Stimulated activated CD4-positive, alpha-beta T cell treated with anti-CD3 and anti-CD28 coated beads, Interleukin-1b, Interleukin-23, amount 100 ng/mL, for 1 hour (primary cell): ENCODE measurements at places on chromosomes 6 and 20.

DNA sequence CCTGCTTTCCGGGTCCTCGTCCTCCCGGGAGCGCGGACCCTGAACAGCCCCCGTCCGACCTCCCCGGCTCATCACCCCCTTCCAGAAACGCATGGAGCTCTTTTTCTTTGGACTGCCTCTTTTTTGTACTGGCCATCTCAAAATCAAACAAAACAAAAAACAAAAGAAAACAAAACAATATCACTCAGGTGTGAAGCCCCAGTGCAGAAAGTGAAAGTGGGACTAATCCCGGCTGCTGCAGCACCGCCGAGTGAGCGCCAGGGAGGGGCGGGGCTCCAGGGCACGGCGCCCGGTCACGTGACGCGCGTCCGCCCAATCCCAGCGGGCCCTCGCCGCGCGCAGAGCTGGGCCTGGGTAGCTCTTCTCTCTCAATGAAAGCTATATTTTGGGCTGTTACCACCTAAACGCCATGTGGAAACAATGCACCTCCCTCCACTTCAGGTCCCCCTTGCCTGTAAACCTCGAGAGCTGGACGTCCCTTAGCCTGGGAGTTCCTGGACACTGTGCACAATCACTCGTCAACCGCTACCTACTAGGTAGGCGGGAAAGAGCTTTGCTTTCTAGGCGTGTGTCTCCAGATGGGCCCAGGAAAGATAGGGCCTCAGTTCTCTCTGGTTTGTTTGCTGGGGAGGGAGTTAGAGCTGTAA, 93.7 kb upstream of the PRDM1 start:
- peak; percentile 72 for DNase-seq

DNA sequence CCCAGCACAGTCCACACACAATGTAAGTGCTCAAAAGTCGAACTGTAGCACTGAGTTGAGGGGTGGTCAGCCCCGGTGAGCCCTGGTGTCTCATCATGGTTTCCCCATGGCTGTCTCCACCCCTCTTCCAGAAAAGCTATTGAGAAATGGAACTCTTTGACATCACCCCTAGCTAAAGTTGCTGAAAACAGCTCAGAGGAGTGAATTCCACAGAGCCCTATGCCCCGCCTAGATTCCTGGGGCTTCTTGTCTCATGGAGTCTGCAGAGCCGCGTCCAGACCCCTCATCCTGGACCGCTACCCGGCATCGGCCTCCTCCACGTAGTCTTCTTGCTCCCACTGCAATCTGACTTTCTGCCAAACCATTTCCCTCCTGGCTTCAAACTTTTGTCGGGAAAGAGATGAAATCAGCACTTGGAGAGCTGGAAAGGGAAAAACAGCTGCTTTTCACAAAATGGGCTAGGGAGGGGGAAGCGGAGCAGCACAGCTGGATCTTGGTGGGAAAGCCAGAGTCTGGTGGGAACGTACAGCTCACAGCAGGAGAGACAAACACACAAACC, 132.2 kb downstream of the SNX5 start:
- DNase-seq = no peak

GRCh38 chr20:51811514-51812128, 9.3 kb upstream of the SALL4 start:
- DNase-seq = no peak

DNA sequence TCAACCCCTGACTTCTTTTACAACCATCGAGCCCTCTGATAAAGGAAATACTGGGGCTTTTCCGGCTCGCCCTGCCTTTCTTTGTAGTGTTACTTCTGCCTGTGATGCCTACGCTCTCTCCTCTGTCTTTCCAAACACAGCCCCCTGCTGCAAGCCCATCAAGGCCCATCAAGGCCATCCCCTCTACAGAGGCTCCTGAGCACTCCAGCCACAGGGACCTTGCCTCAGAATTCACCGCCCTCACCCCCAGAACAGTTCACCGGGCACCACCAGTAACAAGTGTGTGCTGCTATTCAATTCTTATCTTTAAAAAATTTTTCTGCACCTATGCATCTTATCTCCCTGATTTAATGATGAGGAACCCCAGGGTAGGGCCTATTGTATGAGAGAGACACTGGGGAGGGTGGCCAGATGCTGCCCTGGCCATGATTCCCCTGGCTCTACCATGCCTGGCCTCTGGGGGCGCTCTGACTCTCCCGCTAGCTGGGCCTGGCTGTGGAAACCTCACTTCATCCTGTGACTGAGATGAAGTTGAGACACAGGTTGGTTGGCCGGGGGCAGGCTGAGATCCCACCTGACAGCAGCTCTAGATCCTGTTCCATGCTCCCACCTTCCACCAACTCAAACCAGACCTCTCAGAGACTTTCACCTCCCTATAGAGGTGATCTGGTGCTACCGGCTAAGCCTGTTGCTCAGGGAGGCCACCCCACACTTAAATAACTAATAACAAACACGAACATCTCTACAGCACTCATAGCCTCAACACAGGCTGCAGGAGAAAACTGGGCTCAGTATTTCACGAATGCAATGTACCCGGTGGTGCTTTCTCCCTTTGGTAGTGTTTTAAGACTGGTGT, 19.2 kb upstream of the GLP1R start:
- peak; percentile 18 for DNase-seq

DNA sequence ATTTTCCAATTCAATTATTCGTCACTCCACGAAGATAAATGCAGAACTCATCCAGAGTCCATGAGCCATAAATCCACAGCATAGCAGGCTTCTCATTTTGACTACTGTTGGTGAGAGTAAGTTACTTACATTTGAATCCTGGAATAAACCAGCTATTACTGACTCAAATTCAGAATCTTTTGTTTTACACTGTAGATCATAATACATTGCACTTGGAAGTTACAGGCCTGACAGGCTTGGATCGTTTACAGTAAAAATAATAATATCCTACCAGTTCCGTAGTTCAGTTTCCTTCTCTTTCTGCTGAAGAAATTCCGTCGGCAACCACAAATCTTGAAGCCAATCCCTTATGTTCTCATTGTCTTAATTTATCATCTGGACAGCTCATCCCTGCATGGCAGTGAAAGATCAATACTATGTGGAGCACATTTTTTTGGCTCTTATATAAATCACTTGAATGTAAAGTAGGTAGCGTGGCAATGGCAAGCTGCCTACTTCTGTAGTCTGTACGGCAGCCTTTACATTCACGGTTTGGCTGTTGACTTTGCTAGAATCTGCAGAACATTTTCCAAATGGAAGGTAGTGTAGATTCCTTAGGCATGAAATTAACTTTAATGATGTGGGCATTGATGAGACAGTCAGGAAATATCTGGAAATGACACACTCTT, 142.9 kb downstream of the WDR27 start:
- DNase-seq = no peak

GRCh38 chr6:156870924-156871539, 93.9 kb downstream of the ARID1B start:
- DNase-seq = no peak

- DNase-seq = no peak
Observed at GRCh38 chr6:111685526-111685925, 79.8 kb upstream of the TRAF3IP2 start.

DNA sequence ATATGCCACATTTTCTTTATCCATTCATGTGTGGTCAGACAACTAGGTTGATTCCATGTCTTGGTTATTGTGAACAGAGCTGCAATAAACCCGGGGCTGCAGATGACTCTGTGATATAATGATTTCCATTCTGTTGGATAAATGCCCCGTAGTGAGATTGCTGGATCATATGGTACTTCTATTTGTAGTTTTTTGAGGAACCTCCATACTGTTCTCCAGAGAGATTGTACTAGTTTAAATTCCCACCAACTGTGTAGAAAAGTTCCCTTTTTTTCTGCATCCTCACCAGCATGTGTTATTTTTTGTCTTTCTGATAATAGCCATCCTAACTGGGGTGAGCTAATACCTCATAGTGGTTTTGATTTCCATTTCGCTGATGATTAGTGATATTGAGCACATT, 62.2 kb upstream of the MAP3K4 start:
- no peak for DNase-seq

DNA sequence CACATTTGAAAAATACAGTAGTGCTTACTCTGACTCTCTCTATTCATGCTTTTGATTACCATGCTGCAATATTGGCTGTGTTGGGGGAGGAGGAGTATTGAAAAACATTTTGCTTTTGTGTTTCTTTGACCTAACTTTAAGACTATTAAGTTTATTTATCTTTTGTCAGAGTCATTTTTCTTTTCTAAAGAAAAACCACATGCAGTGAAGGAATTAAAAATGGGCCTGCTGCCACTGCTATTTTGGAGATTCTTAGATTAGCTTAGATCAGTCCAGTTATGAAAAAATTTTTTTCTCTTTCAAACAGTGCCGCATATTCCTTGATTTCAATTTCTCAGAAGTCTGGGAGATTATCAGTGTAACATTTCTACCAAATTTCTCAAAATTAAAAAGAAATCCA, 36.1 kb downstream of the BCKDHB start:
- DNase-seq = no peak
